ENCODE measurements at places on chromosomes 2 and 18.

DNA sequence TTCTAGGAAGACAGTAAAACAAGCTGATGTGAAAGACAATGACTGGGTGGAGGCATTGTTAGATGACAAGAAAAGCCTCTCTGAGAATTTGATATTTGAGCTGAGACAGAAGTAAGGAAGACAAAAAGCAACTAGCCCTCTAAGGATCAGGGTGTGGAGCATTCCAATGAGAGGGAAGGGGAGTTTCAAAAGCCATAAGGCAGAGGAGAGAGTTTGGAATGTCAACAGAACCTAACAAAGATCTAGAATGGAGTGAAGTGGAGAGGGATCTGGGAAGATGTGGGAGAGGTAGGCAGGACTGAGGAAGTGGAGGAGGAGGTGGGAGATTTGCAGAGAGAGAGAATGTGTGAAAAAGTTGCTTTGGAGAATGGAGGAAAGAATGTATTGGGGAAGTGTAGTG lies 17.3 kb upstream of the ASXL2 start:
- DNase-seq: no peak

- DNase-seq: no peak
Measured at GRCh38 chr18:10400534-10401307, 53.7 kb upstream of the APCDD1 start.

DNA sequence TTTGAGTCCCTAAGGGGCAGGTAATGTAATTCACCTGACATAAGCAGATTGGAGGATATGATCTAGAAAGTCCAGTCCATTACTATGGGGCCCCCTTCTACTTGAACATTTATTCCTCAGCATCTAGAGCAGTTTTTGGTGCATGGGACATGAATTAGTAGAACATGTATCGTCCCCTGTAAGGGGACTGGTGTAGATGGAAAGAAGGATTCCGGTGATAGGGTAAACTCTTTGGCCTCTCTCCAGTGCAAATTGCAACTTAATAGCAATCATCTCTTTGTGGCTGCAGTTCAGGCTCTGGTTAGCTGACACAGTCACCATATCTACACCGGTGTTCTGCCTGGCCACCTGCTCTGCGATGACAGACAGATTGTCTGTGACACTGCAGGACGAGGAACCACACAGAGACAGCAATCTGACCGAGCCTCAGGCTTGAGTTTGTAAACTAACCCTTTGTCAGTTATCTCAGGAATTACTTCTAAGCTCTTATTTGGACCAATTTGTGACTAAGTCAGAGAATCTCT lies 6.4 kb upstream of the SLC8A1 start:
- DNase-seq: no peak

DNA sequence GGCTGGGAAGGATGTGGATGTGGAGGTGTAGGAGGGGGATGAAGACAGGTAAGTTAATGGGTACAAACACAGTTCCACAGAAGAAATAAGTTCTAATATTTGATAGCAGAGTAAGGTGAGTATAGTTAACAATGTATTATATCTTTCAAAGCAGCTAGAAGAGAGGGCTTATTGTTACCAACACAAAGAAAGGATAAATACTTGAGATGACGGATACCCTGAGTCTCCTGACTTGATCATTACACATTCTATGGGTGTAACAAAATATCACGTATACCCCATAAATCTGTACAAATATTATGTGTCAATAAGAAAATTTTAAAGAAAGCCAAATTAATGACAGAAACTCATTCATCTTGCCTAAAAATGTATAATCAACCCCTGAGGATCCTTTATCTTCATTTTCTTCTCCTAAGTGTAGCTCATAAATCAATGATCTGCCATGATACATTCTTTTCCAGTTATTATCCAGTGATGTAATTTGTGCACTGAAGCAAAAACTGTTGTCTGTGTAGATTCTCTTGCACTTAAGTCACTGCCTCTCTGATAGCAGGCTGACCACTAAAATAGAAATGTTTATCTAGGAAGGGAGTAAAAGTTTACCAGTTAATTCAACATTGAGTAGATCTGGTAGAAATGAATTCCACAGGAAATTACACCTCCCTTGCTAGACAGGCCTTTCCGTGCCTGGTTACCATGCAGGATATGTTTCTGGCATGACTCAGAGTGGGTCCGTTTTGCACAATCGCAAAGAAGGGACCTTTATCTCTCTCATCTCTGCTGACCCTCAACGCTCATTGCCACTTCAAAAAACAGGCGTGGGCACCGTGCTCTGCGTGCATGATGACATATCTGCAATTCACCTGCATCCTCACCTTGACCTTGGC lies 249.7 kb upstream of the NCKAP5 start:
- DNase-seq: no peak

- no peak for DNase-seq
Measured at GRCh38 chr2:15990151-15991101, 50.1 kb downstream of the MYCN start.

DNA sequence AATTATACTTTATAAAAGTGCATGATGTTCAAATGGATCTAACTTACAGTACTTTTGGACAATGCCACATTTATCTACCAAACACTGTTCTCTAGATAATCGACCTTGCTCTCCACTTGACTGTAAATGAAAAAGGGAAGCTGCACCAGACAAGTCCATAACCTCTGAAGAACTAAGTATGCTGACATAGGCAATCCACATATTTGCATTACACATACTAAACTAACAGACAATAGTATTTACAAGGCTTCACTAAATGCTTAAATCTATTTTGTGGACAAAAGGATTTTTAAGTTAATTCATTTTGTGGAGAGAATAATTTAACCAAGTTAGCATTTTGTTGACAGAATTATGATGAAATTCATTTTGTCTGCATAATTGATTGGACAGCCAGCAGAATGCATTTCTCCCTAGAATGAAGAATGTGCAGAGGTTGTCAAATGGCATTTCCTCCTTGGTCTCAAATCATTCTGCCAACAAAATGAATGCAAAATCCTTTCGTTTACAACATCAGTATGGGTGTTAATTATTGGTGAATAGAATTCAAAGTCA lies 520.9 kb downstream of the CPS1 start:
- no peak for DNase-seq

DNA sequence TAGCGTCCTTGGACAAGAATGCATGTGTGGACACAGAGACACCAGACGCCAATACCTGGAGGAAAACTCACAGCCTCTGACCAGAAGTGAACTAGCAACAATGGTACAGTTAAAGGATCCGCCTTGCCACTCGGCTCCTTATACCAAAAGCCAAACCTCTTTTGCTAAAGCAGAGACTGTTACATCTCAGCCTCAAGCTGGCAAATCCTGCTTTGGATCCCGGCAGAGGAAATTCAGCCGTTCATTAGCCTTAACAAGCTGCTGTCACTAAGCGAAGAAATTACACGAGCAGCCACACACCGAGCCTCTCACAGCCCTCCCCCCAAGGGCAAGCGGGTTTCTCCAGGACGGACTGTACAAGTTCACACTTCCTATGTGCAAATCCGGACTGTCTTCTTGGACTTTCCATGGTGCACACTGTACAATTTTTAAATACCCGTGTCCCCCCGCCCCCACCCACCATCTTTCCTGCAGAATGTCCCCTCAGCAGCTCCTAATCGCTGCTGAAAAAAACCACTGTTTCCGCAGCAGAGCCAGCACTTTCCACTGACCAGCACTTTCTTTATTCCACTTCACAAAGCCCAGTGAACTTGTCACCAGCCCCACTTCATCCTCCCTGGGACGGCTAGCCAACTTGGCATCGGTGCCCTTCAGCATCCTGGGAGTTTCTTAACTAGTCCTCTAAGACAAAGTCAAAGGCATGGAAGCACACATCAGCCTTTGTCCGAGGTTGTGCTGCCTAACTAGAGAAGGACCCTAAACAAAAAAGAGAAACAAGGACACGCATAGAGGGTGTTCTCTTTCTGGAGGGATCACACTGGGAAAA lies 1.5 kb downstream of the KLF7 start:
- no peak for DNase-seq

GRCh38 chr18:26432651-26433424 lies 115.5 kb downstream of the KCTD1 start:
- DNase-seq: no peak

DNA sequence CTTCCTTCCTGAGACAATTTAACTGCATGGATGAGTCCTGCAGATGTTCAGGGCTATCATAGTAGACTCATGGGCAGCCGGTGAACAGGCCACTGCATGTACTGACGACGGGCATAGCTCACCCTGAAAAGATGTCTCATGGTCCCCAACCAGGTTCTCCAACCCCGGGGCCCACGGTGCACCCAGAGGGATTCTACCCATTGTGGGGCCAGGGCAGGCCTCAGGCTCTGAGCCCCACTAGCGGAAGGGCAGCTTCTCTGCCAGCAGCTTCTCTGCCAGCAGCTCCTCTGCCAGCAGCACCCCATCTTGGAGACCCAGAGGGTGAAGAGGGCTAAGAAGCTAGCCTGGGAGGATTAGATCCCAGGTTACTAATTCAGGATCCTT lies 3.2 kb upstream of the CNNM4 start:
- DNase-seq: no peak

- DNase-seq: no peak
Measured at GRCh38 chr2:137659616-137660015, 304.7 kb upstream of the HNMT start.

- DNase-seq: no peak
Measured at GRCh38 chr2:27502142-27502541, 5.5 kb downstream of the GCKR start.

DNA sequence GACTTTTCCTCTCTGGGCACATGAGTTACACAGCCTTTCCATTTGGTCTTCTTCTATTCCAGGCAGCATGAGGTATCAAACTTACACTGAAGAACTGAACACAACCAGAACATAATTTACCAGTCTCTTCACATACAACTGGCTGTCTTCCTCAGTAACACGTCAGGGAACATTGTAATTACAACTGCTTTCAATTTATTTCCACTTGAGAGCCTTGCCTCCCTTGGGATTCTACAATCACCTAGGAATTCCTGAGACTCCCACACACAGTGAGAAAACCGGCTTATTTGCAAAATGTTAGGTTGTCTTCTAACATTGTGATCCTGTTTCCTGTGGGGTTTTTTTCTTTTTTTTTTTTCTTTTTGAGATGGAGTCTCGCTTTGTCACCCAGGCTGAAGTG lies 149.9 kb downstream of the TMX3 start:
- DNase-seq: no peak

GRCh38 chr2:210562502-210563080 lies 6.2 kb downstream of the CPS1 start:
- DNase-seq: no peak

DNA sequence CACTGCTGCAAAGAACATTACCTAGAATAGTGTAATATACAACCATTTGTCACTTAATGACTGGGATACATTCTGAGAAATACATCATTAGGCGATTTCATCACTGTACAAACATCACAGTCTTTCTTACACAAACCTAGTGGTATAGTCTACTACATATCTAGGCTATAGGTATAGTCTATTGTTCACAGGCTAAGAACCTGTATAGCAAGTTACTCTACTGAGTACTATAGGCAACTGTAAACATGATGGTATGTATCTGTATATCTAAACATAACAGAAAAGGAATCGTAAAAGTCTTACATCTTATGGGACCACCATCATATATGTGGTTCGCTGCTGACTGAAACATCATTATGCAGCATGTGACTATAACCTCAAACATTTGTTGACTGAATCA lies 21.4 kb downstream of the SP3 start:
- no peak for DNase-seq

- no peak for DNase-seq
Measured at GRCh38 chr2:97706708-97707345, 6.5 kb upstream of the ZAP70 start.

DNA sequence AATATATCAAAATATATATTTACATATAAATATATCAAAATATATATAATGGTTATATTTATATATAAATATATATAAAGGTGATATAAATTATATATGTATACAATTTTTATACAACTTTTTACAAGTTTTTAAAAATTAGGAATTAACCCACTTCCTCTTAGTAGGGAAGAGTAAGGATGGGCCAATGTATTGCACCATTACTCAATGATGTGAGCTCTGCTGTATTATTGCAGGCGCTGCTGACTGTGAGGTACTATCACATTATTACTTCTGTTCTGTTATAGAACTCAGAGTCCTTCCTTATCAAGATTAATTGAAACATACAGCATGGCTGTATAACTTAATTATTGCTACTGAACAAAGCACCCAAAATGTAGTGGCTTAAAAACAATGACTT lies 46.0 kb downstream of the CCDC195 start:
- DNase-seq: no peak

DNA sequence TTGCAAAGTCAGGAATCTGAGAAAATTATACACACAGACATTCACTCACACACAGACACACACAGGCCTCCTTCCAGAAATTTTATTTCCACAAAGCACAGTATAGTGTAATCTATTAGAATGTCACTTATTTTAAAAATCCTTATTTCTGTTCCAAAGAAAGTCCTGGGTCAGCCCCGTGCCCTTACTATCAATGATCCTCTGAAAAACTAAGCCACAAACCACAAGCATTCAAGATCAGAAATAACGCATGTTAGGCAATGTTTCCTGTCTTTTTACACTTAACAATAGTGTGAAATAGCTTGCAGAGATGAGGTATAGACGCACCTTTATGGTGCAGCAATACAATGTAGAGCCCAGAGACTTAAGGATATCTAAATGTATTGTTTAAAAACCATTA lies 25.8 kb downstream of the TBC1D8 start:
- DNase-seq: no peak

DNA sequence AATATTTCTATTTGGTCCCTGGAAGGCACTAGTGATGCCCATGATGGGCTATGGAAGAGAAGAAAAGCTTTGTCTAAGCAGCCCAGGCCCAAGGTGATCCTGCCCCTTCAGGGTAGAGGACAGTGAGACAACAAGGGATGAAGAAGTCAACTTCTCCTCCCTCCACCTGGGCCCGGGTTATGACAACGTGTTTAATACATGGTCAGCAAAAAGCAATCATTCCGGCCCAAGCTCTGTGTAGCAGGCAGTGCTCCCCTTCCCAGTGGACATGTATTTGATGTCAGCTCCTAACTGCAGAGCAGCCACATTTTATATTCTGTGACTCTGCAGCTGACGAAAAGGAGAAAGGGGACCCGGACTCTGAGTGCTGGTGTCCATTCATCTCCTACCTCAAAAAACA lies 67.2 kb upstream of the MFF start:
- DNase-seq: no peak

- DNase-seq: peak; percentile 37
Measured at GRCh38 chr18:44799382-44799906, 118.8 kb downstream of the SETBP1 start.

- no peak for DNase-seq
Measured at GRCh38 chr2:78351208-78351607, 674.3 kb upstream of the REG3G start.
